Dermis blood vessel endothelial cell (primary cell): ENCODE measurements at places on chromosomes 6 and 20. TPM values are rescaled to one million over a fixed set of nuclear protein-coding genes. Genes with fewer than 3 reads are reported as not detected.

The FAM217A gene
- not detected in 2 replicates for total RNA-seq

The GNMT gene
- 0.23 TPM in 1 of 2 replicates, not detected in the other for total RNA-seq

The BYSL gene
- total RNA-seq: 15.8 and 22.1 TPM in 2 replicates

The PTCRA gene
- not detected in 2 replicates for total RNA-seq

- DNase-seq: no peak
Measured at GRCh38 chr6:31663126-31663960, 1.5 kb downstream of the GPANK1 start.

GRCh38 chr20:297098-297924, at the start of gene ZCCHC3:
TSS of gene ZCCHC3 (plus strand) at chr20:297570. CDS start at chr20:297587, 17 bp downstream.
- DNase-seq: peak; percentile 90

GRCh38 chr20:63718996-63719395, 11.2 kb downstream of the ZGPAT start:
- no peak for DNase-seq

GRCh38 chr6:14451594-14452374, 334.2 kb downstream of the CD83 start:
- no peak for DNase-seq

DNA sequence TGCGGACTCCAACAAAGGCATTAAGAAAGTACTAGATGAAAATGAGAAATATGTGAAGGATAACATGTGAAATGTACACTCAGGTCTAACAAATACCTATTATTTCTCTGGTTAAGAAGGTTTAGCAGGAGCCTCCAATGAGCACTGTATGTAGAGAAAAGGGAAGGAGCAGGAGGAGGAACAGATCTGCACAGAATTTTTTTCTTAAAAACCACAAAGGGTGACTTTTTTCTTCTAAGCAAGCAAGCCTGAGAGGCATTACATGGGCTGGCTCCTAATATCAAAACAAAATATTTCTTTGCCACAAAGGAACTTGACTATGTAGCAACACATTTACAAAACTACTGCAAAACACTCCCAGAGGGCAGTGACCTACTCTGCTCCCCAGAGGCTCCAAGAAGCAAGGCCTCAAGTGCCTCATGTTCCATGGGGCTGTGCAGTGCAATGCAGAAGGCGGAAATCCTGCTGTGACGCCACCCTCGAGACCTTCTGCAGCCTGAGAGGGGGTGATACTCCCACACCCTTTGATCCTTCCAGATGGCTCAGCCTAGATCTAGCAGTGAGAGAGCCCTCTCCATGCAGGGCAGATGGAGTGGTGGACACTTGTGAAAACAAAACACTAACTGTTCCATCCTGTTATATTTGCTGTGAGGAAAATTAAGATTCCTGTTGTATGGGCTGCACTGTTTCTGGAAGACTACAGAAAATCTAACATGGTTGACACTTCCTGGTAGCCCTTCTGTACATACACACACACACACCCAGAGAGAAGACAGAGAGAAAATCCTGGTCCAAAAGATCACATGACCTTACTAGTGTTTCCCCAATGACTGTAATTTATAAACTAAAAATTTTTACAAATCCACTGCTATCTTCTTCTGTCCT, 36.0 kb upstream of the SMIM29 start:
- no peak for DNase-seq

- DNase-seq: no peak
Measured at GRCh38 chr6:137230547-137230946, 11.4 kb upstream of the IFNGR1 start.

- DNase-seq: no peak
Measured at GRCh38 chr6:155004576-155005372, 9.7 kb downstream of the TIAM2 start.

GRCh38 chr6:27770724-27771123, 141.5 kb downstream of the OR2B2 start:
- DNase-seq: no peak
